ENCODE measurements at places on chromosomes 6 and 20.

- DNase-seq: no peak
These were observed 171.1 kb downstream of the WDR27 start for GRCh38 chr6:169530752-169531123.

DNA sequence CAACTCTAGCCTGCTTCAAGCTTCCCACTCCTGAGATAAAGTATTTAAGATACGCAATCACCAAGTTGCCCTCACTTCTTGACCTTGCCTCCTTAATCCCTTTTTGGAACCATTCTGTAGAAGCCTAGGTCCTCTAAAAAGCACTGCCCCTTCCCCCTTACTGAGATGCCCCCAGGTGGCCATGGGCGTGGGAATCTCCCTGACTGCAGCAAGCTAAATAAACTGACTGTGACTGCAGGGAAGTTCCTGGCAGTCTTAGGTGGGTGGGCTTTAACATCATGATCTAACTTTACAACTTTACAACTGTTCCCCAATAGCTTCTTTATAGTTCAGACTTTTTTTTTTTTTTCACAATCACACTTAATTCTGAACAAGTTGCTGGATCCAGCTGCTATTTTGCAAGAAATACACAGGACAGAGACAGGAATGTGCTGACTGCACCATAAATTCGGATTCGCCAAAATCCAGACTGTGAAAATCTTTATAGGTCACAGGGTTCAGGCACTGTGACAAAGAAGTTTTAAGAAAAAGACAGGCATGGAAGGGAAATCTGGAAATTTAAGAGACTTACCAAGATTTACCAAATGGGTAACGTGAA, 344.2 kb upstream of the SULF2 start:
- no peak for DNase-seq

GRCh38 chr20:24027229-24027628, 38.6 kb upstream of the GGTLC1 start:
- DNase-seq: peak; percentile 6

DNA sequence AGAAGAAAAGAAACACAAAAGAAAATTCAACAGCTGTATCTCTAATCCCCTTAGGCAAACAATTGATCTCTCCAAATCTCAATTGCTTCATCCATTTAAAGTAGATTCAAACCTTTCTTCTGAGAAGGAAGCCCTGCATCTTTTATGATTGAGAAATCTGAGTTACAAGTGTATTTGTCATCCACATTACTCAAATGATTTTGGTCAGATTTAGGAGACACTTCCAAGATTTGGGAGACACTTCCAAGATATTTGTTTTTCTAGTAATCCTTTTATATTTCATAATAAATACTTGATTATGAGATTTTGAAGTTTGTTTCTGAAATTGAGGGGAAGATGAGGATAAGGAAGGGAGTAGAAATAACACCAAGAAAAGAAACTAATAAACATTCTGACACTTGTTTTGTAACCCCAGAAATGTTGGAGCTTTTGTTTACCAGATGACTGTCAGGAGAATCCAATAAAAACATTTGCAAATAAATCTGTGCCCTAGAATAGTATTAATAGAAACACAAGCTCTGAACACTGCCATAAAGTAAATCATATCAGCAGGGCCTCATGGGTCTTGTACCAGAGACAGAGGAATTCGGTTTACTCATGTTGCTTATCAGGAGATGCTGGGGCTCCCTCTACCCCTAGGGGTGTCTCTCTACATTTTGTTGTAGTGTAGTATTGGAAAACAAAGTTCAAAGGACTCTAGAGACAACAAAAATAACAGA, 314.3 kb upstream of the NT5E start:
- no peak for DNase-seq

- DNase-seq: no peak
These were observed 204.0 kb upstream of the MYLIP start for GRCh38 chr6:15924893-15925292.

DNA sequence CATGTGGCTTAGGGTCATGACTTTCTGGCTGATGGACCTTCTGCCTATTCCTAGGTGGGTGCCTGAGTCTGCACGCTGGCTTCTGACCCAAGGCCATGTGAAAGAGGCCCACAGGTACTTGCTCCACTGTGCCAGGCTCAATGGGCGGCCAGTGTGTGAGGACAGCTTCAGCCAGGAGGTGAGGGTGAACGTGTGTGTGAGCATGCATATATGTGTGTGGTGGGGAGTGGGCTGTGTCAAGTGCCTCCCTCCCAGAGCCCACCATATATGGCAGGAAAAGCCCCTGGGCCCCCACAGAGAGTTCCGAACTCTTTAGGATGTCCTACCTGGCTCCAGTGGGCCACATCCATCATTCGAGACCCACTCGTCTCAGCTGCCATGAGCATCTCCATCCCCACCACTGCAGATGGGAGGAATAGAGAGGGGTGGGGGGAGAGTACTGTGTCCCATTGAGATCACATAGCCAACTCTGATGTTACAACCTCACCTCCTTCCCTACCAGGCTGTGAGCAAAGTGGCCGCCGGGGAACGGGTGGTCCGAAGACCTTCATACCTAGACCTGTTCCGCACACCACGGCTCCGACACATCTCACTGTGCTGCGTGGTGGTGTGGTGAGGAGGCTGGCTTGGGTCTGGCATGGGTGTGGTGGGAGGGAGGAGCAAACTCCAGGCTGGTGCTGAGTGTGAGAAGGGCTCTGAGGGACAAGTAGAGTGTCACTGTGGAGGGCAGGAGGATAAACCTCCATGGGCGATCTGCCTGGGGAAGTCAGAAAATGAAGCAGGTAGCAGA, 3.2 kb downstream of the SLC22A7 start:
- no peak for DNase-seq

DNA sequence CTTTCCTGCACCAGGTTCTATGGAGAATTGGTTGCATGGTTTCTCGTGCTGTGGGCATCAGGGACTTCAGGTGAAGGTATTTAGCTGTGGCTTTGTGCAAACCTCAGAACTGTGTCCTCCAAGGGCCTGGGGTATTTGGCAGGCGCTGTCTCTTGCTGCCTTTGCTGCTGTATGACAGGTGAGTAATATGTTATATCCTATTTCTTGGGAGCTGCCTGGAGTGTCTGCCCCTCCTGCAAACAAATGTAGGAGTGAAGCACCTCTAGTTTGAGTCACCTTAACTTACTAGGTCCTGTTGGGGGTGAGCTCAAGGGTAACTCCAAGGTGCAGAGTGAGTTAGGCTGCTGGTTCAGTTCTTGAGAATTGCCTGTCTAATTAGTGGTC, 177.7 kb upstream of the RNF24 start:
- DNase-seq: no peak

DNA sequence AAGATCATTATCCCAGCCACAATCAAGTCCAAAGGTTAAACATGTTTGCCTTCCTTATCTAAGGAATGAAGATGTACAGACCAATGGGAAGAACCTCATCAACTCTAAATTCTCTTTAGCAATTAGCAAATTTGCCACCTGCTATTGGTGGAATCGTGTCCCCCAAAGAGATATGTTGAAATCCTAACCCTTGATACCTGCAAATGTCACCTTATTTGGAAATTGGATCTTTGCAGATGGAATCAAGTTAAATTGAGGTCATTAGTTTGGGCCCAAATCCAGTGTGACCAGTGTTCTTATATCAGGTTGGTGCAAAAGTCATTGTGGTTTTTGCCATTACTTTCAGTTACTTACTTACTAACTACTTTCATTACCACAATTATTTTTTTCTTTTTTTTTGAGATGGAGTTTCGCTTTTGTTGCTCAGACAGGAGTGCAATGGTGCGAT, 31.3 kb downstream of the KLHL31 start:
- no peak for DNase-seq

DNA sequence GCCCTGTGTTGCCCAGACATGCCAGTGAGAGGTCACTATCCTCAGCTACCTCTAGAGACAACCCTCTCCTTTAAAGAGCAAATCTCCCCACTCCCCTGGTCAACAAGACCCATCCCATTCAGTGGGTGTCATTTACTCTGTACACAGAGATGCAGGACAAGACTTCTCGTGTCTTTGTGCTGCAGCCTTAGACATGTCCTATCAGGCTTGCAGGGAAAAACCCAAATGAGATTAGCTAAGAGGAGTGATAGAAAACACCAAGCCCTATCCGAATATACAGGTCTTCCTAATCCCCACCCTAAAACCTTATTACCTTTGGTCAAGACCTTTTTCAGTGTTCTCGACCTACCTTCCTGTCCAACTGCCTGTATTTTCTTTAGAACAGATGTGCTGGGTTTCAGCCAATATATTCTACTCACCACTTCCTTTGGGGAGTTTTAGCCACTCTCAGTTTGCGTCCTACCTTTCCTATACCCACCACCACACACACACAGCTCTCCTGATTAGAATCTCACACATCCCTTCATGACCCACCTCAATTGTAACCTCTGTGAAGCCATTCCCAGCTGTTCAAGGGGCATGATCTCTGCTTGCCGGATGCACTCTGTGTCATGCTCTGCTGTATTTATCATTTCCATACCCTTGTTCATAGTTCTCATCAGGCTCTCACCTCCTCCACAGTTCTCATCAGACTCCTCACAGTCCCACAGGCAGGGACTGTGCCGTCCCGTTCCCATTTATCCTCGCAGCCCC, 39.7 kb downstream of the TRAM2 start:
- DNase-seq: no peak

GRCh38 chr20:44494266-44494665, 18.6 kb downstream of the TTPAL start:
- no peak for DNase-seq

- no peak for DNase-seq
These were observed 129.9 kb downstream of the SMAP1 start for GRCh38 chr6:70797625-70798024.
